ENCODE measurements at places on chromosomes 4 and X.

- DNase-seq, result no peak
Observed at GRCh38 chrX:79133904-79134303, 10.6 kb upstream of the GPR174 start.

- no peak for DNase-seq
Observed at GRCh38 chrX:37800717-37801116, 20.9 kb downstream of the CYBB start.

- no peak for DNase-seq
Observed at GRCh38 chrX:40199704-40200103, 101.9 kb upstream of the BCOR start.

- DNase-seq, result no peak
Observed at GRCh38 chrX:56268888-56269287, 36.7 kb downstream of the KLF8 start.
